ENCODE measurements at places on chromosomes 12 and 14. TPM values are rescaled to one million over a fixed set of nuclear protein-coding genes. Genes with fewer than 3 reads are reported as not detected.

DNA sequence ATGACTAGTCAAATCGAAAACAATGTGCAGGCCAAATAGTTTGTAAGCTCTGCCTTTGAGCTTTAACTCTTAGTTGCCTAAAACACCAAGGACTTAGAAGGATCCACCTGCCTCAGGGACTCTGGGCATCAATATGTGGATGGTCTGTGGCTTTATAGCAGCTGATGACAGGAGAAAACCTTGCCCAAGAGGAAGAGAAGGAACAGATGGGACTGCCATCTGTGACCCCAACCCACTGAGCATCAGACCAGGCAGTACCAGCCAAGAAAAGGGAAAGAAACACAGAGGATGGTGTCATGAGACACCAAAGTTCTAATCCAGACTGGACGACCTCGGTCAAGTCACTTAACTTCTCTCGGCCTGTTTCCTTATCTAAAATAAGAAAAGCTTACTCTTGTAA, 12.7 kb downstream of the TGFB3 start:
- DNase-seq, result no peak

DNA sequence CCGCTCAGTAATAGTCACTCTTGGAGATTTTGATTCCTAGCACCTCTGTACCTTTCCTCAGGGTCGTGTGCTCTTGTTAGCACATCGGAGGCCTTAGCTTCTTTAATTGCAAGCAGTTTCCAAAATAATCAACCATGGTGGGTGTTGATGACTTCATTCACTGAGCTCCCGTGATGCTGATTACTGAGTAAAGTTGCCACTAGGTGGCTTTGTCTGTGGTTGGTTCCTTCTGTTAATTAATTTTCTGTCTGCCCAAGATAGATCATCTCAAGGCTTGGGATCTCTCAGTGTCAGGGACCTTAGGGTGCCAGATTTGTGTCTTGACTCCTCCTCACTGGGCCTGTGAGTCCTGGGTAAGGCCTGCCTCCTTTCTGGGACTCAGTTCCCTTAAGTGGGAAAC, 54.3 kb downstream of the PTPN11 start:
- DNase-seq, result no peak

- no peak for DNase-seq
These were observed 613.0 kb downstream of the DIO2 start for GRCh38 chr14:79598339-79598738.

The TUBA1C gene
- 173 TPM for total RNA-seq

GRCh38 chr14:96149131-96149530, 55.5 kb upstream of the BDKRB2 start:
- DNase-seq, result peak; percentile 47

- DNase-seq, result no peak
These were observed 3.3 kb downstream of the NEMF start for GRCh38 chr14:49849213-49849847.

- peak; percentile 72 for DNase-seq
These were observed 37.2 kb upstream of the BDKRB2 start for GRCh38 chr14:96167224-96168148.

GRCh38 chr12:116319233-116319897, 41.9 kb upstream of the MED13L start:
- DNase-seq, result no peak

DNA sequence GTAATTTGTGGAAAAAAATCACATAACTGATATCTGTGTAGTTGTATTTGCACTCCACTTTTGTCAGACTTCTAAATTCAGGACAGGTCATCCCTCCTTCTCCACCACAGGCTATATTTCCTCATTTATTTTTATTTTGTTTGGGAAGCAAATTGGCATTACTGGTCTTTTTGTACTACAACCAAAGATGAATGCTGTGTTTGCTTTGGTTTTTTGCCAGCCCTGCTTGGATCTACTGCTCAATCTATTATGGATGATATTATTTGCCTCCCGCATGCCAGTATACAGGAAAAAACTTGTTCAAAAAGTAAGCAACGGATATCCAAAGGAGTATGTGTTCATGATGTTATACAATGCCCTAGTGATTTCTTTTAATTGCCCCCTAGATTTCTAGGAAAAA, 948.8 kb downstream of the TRHDE start:
- DNase-seq, result no peak

- no peak for DNase-seq
These were observed 21.1 kb downstream of the FKBP3 start for GRCh38 chr14:45112896-45113781.

- no peak for DNase-seq
These were observed 9.6 kb downstream of the OR6S1 start for GRCh38 chr14:20631880-20632389.

- no peak for DNase-seq
These were observed 87.8 kb upstream of the BTG1 start for GRCh38 chr12:92233346-92234015.

DNA sequence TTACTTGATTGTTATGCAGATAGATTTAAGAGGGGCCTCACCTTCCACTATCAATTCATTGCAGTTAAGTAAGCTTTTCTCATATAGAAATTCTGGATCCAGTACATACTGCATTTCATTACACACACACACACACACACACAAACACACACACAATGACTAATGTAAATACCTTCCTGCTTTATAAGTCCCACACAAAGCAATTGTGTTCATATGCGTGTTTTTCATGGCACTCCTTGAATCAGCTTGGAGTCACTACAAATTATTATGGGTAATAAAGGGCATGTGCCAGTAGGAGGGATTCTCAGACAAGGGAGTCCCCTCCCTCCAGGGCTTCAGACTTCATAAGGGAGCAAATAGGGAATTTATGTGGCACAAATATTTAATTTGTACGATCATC, 4.5 kb downstream of the MIPOL1 start:
- DNase-seq, result no peak

DNA sequence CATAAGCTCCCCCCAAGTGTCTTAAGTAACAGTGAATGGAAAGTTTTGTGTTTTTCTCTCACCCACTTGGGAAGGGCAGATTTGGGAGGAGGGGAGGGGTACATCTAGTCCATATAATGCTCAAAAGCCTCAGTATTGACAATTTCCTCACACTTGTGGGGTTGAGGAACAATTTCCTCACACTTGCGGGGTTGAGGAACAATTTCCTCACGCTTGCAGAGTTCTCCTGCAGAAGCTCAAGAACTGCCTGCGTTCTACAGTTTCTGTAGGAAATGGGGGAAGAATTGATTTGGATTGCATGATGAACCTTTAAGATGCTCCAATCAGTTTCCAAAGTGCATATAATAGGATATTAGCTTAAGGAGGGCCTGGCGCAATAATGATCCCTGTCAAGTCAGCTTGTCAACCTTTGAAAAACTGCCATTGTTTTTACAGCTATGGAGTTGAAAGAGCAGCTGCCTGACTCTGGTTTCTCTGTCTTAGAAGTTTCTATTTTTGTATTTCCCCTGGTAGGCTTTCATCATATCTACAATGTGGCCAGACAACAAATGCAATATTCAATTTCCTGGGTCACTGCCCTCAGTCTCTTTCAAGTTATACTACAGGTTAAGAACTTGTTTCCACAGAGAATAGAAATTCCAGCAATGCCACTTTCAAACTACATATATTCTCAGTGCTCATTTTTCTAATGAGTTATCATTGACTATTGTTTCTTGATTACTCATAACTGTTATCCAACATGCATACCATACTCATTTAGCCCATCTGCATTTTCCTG, 66.5 kb downstream of the PLEKHG7 start:
- DNase-seq, result no peak

DNA sequence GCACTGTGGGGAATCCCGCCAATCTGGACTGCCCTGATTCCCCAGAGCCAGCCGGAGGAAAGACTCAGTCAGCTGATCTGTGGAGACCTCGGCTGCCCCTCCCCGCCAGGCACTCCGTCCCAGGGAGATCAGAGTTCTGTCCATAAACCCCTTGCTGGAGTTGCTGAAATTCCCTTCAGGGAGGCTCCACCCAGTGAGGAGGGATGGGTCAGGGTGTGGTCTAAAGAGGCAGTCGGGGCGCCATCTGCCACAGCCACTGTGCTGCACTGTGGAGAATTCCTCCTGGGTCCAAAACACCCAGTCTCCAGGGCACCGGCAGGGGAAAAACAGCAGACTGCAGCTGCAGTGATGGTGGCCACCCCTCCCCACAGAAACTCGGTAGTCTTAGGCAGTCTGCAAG, 1922.3 kb upstream of the FLRT2 start:
- DNase-seq, result no peak

- DNase-seq, result no peak
These were observed 15.0 kb upstream of the RFLNA start for GRCh38 chr12:124279846-124280360.

DNA sequence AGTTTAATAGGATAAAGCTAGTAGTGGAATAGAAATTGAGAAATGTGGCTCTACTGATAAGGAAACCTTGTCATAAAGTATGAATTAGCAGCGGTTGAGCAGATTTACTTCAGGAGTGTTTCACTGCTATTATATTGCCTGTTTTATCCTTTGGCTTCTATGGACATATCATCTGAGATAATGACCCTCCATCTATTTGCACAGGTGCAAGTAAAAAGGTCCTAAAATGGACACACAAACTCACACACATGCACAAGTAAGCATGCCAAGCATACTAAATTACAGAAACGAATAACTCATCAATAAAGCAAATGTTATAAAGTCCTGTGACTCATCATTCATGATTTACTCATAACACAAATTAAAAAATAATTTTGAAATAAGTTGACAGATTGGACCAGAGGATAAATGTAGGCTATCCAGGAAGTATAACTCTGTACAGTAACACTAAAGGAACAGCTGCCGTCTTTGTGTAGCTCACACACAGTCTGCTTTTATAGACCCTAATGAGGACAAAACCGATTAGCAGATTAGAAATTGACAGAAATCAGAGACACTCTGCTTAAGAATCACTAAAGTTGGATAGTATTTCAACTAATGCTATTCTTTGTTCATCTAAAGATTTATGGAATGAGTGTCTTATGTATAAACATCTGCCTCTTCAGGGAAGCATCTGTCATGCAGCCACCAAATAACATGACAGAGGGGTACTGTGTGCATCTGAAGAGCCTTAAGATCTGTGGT, 73.9 kb downstream of the SYT1 start:
- DNase-seq, result no peak

GRCh38 chr12:91216871-91217270, 34.3 kb upstream of the DCN start:
- no peak for DNase-seq

The TPPP2 gene
- not detected for total RNA-seq

The BDKRB2 gene
- total RNA-seq, result 11.4 TPM

DNA sequence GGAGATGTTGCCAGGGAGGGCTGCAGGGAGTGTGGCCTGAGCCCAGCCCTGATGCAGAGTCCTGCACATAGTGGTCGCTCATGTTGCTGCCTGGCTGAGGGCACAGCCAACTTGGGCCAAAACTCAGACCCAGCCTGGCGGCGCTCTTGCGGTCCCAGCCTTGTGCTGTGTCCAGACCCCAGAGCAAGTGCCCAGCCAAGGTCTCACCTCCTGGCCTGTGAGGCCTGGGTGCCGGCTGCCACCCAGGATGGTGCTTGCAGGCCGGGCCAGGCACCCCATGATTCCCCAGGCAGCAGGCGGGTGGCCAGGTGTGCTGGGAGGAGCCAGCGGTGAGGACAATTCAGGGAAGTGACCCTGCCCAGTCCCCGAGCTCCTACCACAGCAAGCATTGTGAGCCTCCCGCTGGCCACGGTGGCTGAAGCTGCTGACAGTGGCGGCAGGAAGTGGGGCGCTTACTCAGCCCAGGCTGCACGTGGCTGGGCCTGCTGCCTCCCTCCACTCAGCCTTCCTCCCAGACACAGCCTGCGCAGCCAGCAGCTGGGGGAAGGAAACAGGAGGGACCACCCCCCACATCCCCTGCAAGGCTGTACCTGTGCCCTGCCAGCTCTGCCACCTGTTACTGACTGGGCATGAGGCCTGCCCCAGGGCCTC, 17.7 kb upstream of the PGF start:
- DNase-seq, result no peak

- DNase-seq, result no peak
These were observed 85.4 kb upstream of the PLXNC1 start for GRCh38 chr12:94062796-94063635.

DNA sequence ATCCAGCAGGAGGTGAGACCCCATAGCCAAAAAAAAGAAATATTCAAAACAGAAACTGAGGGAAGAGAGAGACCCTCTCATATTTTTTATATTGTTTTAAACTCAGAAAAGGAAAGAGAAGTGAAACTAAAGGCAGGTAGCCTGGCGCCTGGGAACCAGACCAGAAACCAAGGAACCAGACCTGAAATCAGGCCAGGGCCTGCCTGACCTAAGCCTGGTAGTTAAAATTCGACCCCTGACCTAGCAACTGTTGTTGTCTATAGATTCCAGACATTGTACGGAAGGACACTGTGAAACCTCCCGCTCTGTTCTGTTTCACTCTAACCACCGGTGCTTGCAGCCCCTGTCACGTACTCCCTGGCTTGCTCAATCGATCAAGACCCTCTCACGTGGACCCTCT, 38.5 kb upstream of the CD163 start:
- DNase-seq, result no peak

DNA sequence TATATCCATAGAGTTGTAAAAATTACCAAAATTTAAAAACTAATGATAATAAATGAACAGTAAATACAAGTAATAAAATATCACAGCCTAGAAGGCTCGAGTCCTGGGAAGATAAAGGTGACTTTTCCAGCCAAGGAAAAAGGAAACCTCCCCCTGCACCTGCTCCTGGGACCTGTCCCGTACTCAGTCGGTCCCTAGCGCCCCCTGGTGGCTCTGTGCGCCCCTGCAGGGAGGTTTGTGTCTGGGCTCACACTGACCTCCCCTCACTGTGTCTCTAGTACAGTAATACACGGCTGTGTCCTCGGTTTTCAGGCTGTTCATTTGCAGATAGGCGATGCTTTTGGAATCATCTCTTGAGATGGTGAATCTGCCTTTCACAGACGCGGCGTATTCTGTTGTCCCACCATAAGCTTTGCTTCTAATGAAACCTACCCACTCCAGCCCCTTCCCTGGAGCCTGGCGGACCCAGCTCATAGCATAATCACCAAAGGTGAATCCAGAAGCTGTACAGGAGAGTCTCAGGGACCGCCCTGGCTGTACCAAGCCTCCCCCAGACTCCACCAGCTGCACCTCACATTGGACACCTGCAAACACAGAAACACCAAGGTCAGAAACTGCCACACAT, 1030.4 kb downstream of the TMEM121 start:
- DNase-seq, result no peak

DNA sequence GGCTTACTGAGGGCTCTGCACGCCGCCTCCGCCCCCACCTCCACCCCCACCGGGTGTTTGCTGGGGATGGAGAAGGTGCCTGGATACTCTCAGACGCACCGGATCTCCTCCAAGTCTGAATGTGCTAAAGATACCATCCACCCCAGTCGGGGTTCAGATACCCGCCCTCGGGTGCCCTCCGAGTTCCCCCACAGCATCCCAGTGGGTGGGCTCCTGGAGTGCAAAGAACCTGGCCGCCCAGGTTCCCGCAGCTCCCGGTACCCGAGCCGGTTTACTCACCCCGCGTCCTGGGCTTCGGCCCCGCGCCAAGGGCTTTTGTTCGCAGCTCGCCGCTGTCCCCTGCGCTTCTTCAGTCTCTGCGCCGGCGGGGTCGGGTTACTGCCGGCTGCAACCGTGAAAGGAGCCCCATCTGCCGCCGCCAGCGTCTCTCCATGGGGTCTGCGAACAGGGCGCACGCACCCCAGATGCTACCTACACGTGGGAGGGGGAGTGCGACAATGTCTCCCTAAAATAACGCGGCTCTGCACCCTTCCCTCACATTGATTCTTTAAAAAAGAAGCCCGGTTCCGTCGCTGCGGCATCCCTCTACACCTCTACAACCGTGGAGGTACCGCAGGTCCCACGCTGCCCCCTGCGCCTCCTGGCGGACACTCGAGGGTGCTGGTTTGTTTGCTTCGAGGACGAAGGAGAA, at the start of gene CCDC177:
Gene CCDC177, minus strand, starts transcription at position 609 of the 691 bp plus-strand sequence. CDS start 1,249 bp downstream, outside the sequence.
- no peak for DNase-seq

- DNase-seq, result no peak
These were observed 323.3 kb upstream of the TMEM132C start for GRCh38 chr12:127943481-127944210.

- no peak for DNase-seq
These were observed 118.0 kb upstream of the NPAS3 start for GRCh38 chr14:32820682-32821081.

The ADGRD1 gene
- total RNA-seq, result 28.5 TPM

All from mesenteric fat pad (tissue), 1 donor.